ENCODE measurements at places on chromosomes 16 and 17. TPM values are rescaled to one million over a fixed set of nuclear protein-coding genes. Genes with fewer than 3 reads are reported as not detected.

GRCh38 chr16:75000481-75001081 is 1.8 kb downstream of the ZNRF1 start:
- DNase-seq, result peak; percentile 41

The LPO gene
- not detected for total RNA-seq

The TEKT1 gene
- total RNA-seq, result not detected

DNA sequence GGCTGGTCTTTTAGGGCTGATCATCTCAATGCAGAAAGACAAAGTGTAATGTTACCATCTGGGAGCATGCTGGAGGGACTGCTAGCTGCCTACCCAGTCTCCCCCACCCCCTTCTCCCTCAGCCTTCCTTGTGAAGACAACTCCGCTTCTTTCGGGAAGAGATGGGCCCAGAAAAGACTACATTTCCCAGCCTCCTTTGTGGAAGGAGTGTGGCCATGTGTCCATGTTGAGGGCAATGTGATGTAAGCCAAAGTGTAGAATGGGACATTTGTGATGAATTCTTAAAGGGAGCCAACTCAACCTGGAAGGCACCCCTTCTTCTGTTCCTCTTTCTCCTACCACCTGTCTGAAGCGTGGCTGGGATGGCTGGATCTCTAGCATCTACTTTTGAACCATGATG is 16.3 kb downstream of the ABCC12 start:
- DNase-seq, result no peak

- no peak for DNase-seq
Measured at GRCh38 chr17:30155389-30155788, 38.8 kb downstream of the NSRP1 start.

The MAF gene
- total RNA-seq, result 18.8 TPM

DNA sequence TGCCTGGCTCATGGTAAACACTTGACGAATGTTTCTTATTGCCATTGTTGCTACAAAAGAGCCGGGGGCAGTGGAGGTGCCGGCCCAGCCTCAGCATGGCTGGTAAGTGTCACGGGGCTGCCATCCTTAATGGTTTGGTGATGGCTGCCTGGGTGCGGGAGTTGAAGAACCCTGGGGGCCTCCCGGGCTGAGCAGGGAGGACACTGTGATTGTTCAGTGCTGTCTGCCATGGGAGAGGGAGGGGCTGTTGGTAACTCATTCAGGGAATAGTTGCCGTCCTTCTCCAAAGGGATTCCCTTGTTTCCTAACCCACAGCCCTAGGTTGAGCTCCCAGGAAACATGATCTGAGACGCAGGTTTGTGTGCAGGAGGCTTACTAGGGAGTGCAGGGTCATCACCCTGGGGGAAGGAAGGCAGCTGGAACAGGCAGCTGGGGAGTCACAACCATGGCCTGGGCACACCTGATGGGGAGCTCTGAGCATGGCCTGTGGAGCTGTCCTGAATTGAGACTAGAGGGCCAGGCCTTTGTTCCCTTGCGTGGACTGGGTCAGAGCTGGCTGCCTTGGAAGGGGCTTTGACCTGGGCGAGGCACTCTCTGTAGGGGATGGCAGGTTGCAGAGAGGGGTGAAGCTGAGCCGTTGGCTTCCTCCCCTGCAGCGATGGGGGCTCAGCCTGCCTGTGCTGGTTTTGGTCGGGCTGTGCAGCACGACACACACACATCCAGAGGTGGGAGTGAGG is 85.7 kb downstream of the PLCG2 start:
- no peak for DNase-seq

GRCh38 chr17:8935191-8935590 is 30.3 kb downstream of the PIK3R5 start:
- no peak for DNase-seq

GRCh38 chr16:1343428-1344242 is 8.0 kb downstream of the TSR3 start:
- DNase-seq, result no peak

- no peak for DNase-seq
Measured at GRCh38 chr17:62696256-62696655, 68.8 kb downstream of the MRC2 start.

- no peak for DNase-seq
Measured at GRCh38 chr17:41026715-41027471, at the start of gene KRTAP1-5. KRTAP1-5 (minus strand) TSS chr17:41027208; CDS start chr17:41027155, 53 bp downstream.

DNA sequence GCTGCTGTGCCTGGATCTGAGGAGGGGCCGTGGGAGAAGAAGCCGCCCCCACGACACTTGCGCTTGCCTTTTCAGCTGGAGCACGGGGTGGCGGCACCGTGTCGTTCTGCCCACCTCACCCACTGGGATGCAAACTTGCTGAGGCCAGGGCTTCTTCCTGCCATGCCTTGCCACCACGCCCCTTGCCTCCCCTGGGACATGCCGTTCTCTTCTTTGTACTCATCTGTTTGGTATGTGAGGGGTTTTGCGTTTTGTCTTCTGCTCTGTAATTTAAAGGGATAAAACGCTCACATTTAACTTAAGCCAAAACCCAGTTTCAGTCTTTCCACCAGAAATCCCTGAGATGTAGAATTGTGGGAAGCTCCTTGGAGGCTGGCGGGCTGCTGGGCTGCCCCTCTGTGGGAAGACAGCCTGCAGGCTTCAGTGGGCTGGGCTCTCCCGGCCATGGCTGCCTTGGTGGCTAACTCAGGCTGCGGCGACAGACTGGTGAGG is 180.2 kb downstream of the RPTOR start:
- no peak for DNase-seq

The NPIPB9 gene
- total RNA-seq, result 0.30 TPM

The MYH11 gene
- 8.0 TPM for total RNA-seq

GRCh38 chr17:63096426-63096825 is 130.4 kb downstream of the TANC2 start:
- DNase-seq, result no peak

DNA sequence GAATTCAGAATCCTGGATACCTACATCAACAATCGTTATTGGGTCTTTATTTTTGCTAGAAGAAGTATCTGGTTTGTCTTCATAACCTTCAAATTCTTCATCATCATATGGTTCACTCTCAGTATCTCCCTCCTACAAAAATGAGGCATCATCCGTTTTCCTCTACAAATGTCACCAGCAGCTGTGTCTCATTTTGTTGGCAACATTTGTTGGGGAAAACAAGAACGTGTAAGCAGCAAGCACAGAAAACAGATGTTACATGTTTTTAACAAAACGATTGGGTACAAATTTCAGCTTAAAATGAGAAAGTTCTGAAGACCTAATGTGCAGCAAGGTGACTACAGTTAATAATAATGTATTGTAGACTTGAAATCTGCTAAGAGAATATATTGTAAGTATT is 8.7 kb downstream of the CCDC47 start:
- no peak for DNase-seq

GRCh38 chr17:57988301-57989250 is 522 bp upstream of the VEZF1 start:
- peak; percentile 85 for DNase-seq

Measured in left ventricle myocardium superior (tissue), 1 donor.